ENCODE measurements at places on chromosomes 1 and 21. TPM values are rescaled to one million over a fixed set of nuclear protein-coding genes. Genes with fewer than 3 reads are reported as not detected.

Gene KRTAP7-1
- not detected for total RNA-seq

Gene OR2L13
- total RNA-seq = not detected

Gene SIPA1L2
- total RNA-seq = 5.2 TPM

Gene LCE2B
- not detected for total RNA-seq

Gene AMY1B
- not detected for total RNA-seq

Gene KCNA3
- total RNA-seq = 0.68 TPM

Gene VANGL1
- total RNA-seq = 13.5 TPM

Gene SEC16B
- 0.70 TPM for total RNA-seq

DNA sequence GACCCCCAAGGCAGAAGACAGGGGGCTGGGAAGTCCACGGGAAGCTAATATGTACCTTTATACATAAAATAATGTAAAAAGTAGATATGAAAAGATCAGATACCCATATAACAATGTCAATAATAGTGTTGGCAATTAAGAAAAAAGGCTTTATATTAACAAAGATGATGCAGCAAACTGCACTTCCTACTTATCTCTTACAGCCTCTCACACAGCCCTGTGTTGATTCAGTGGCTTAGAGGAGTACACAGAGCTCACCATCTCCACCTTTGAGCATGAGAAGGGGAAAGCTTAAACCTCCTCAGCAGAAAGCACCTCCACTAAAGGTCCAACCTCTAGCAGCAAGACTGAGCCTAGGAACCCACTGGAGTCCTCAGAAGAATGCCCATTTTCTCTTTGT lies 7.2 kb upstream of the VSIG8 start:
- H3K27me3 ChIP-seq = no peaks in the 10 kb centered on the region
- DNase-seq = no peak
- H3K36me3 ChIP-seq = peaks cover 2% of the 10 kb centered on the region
- H3K27ac ChIP-seq = no peak overlapping the region
- no peaks in the 10 kb centered on the region for H3K4me1 ChIP-seq
- H3K4me3 ChIP-seq = no peak overlapping the region

DNA sequence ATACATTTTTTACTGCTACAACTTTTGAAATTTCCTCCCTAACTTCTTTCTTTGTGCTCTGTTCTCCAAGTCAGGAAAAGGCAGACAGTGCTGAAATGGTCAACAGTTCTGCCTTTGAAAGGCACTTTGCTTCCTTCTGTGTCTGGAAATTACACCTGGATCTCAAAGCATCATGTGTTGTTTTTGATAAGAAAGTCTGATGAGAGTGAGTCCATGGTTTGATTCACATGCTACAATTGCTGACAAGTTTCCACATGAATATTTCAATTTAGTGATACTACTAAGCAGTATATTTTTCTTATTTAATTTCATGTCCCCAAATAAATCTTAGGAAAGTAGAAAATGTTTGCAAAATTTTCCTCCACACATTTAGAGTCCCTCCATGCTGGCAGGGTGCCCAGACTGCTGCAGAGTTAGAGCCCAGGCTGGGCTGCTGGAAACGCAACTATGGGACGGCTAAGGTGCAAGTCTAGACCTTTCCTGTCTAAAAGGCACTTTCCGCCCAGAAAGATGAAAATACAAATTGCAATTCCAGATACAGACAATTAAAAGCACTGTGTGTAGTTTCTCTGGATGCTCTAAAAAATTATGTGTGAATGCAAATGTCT lies 96.6 kb upstream of the RUNX1 start:
- H3K36me3 ChIP-seq = peaks cover 7% of the 10 kb centered on the region
- H3K27ac ChIP-seq = no peak overlapping the region
- H3K4me1 ChIP-seq = no peaks in the 10 kb centered on the region
- no peak for DNase-seq

GRCh38 chr21:38307771-38308531 lies 51.2 kb downstream of the KCNJ15 start:
- DNase-seq = no peak
- H3K27ac ChIP-seq = no peak overlapping the region
- H3K27me3 ChIP-seq = no peaks in the 10 kb centered on the region

GRCh38 chr1:6897138-6897537 lies 111.9 kb downstream of the CAMTA1 start:
- no peak for DNase-seq
- H3K27ac ChIP-seq = no peak overlapping the region
- H3K4me1 ChIP-seq = no peaks in the 10 kb centered on the region
- no peaks in the 10 kb centered on the region for H3K36me3 ChIP-seq
- H3K27me3 ChIP-seq = no peaks in the 10 kb centered on the region

- no peaks in the 10 kb centered on the region for H3K27me3 ChIP-seq
- H3K4me3 ChIP-seq = no peak overlapping the region
- H3K36me3 ChIP-seq = no peaks in the 10 kb centered on the region
- no peak for DNase-seq
- H3K4me1 ChIP-seq = no peaks in the 10 kb centered on the region
- H3K27ac ChIP-seq = no peak overlapping the region
Observed at GRCh38 chr1:20698195-20698910, 19.5 kb downstream of the KIF17 start.

DNA sequence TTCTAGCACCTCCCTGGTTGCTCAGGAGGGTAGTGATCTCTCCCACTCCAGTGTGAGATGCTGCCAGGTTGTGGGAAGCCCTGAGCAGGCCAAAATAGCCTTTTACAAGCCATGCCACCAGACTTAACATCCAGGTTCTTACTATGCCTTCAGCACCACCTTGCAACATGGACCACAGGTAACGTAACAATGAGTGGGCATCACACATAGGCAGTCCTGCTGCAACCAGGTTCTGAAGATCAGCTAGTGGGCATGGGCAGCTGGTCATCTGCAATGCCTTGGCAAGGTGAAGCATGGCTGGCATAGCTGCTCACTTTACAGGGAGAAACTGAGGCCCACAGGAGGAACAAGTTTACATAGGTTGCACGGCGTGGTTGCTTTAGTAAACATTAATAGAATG lies 40.7 kb downstream of the DHCR24 start:
- H3K36me3 ChIP-seq = peaks cover 27% of the 10 kb centered on the region
- DNase-seq = peak; percentile 21
- H3K4me1 ChIP-seq = no peaks in the 10 kb centered on the region
- no peaks in the 10 kb centered on the region for H3K27me3 ChIP-seq
- no peak overlapping the region for H3K27ac ChIP-seq

GRCh38 chr1:89762386-89762778 lies 58.5 kb upstream of the LRRC8D start:
- no peak for DNase-seq
- no peaks in the 10 kb centered on the region for H3K4me1 ChIP-seq
- no peaks in the 10 kb centered on the region for H3K36me3 ChIP-seq

DNA sequence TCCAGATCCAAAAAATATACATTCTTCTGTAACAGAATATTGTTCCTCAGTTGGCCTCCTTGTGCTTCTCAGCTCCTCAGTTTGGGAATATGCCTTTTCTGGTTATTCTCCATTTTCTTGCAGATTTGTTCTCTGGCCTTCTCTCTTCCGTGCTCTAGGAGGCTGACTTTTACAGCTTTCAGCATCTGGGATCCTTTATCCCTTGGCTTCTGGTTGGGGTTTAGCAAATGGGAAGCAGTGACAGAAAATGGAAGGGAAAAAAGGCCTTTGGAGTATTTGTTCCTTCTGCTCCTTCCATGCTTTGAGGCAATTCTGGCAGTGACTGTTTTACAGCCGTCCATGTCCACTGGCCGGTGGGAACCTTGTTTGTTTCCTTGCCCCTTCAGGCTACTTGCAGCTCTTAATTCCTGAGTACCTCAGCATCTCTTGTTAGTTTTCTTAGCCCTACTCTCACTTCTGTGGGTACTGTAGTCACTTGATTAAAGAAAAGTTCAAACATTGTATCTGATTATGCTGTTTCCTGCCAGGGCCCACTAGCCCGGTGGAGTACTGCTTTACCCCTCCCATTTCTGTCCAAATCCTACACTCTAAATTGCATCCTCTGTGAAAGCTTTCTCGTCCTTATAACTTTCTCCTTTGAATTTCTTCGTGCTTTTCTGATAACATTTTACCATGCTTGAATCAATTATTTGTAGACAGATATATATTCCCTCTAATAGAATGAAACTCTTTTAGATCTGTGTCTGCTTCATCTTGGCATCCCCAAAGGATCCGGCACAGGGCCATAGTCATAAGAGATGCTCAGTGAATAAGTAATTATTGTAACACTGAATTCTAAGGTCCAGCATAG lies 118.2 kb downstream of the OSBPL9 start:
- H3K27me3 ChIP-seq = no peaks in the 10 kb centered on the region
- H3K27ac ChIP-seq = no peak overlapping the region
- H3K36me3 ChIP-seq = no peaks in the 10 kb centered on the region
- DNase-seq = no peak

GRCh38 chr1:246428542-246429308 lies 78.4 kb downstream of the SMYD3 start:
- H3K4me3 ChIP-seq = no peak overlapping the region
- DNase-seq = peak; percentile 43
- peak overlapping the region; percentile 6 for H3K27ac ChIP-seq
- H3K36me3 ChIP-seq = no peaks in the 10 kb centered on the region
- H3K27me3 ChIP-seq = no peaks in the 10 kb centered on the region

GRCh38 chr1:229643996-229644745 lies 18.1 kb downstream of the URB2 start:
- DNase-seq = no peak
- H3K4me3 ChIP-seq = no peak overlapping the region
- H3K36me3 ChIP-seq = peaks cover 29% of the 10 kb centered on the region
- H3K4me1 ChIP-seq = no peaks in the 10 kb centered on the region
- no peak overlapping the region for H3K27ac ChIP-seq
- no peaks in the 10 kb centered on the region for H3K27me3 ChIP-seq

- no peaks in the 10 kb centered on the region for H3K36me3 ChIP-seq
- H3K4me1 ChIP-seq = no peaks in the 10 kb centered on the region
- no peak for DNase-seq
- no peak overlapping the region for H3K27ac ChIP-seq
Observed at GRCh38 chr1:240149484-240150094, 57.9 kb downstream of the FMN2 start.

GRCh38 chr1:209265301-209265700 lies 318.2 kb upstream of the CAMK1G start:
- H3K27ac ChIP-seq = no peak overlapping the region
- no peaks in the 10 kb centered on the region for H3K27me3 ChIP-seq
- H3K36me3 ChIP-seq = no peaks in the 10 kb centered on the region
- no peak overlapping the region for H3K4me3 ChIP-seq
- no peak for DNase-seq

DNA sequence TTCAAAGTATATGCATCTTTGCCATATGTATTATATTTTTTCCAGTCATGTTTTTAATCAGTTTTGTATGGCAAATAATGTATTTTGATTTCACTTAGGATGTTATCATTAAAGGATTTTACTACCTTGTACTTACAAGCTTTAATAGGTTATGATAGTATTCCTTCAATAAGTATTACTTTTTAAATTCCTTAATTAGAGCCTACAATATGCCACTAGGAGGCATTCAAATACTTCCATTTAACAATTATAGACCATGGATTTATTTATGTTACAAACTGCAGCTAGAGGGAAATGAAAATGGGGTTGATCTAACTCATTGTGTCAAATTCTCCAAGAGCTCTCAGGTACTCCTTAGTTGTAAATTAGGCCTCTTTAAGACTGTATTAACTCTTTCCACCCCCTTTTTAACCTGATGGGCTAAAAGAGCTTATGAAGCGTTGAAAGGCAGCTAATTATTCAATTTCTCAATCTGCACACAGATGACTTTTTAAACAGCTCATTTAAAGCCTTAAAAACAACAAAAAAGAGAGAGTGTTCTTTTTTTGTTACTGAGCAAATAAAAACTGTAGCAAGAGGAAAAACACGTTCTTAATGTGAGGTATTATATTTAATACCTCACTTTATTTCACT lies 156.2 kb downstream of the DENND1B start:
- no peak for DNase-seq
- no peak overlapping the region for H3K27ac ChIP-seq
- no peaks in the 10 kb centered on the region for H3K36me3 ChIP-seq
- H3K4me1 ChIP-seq = no peaks in the 10 kb centered on the region
- no peak overlapping the region for H3K4me3 ChIP-seq

DNA sequence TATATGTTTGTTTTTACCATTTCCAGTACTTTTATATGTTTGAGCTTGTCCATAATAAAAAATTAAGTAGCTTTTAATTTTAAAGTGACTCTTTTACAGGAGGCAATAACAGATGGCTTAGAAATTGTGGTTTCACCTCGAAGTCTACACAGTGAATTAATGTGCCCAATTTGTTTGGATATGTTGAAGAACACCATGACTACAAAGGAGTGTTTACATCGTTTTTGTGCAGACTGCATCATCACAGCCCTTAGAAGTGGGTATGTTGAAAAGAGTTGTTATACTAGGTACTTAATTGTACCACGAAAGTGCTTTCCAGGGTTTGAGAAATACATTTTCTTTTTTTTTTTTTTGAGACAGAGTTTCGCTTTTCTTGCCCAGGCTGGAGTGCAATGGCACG lies 46.1 kb downstream of the RNF2 start:
- H3K27ac ChIP-seq = no peak overlapping the region
- no peaks in the 10 kb centered on the region for H3K27me3 ChIP-seq
- H3K4me3 ChIP-seq = no peak overlapping the region
- no peaks in the 10 kb centered on the region for H3K4me1 ChIP-seq

DNA sequence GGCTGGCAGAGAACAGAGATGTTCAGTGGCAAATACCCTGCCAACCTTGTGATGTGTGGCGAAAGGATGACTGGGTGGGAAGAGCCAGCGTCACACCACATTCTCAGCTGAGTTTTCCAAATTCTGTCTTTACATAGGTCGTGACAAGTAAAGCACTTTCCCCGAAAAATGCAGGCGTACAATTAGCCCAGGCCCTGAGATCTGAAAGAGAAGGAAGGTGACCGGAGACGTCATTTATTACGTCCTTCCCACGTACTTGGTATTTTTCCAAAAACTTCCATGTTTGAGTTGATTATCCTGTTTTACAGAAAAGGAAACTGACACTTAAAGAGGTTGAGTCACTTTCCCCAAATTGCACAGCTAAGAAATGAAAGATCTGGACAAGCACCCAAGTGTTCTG lies 413.3 kb downstream of the PRDM2 start:
- H3K4me3 ChIP-seq = no peak overlapping the region
- H3K4me1 ChIP-seq = no peaks in the 10 kb centered on the region
- H3K27me3 ChIP-seq = no peaks in the 10 kb centered on the region

- no peak overlapping the region for H3K27ac ChIP-seq
- no peak for DNase-seq
- H3K27me3 ChIP-seq = no peaks in the 10 kb centered on the region
- H3K4me1 ChIP-seq = no peaks in the 10 kb centered on the region
- H3K4me3 ChIP-seq = no peak overlapping the region
Observed at GRCh38 chr21:28256420-28256831, 736.3 kb downstream of the LTN1 start.

- peaks cover 10% of the 10 kb centered on the region for H3K36me3 ChIP-seq
- no peaks in the 10 kb centered on the region for H3K4me1 ChIP-seq
- no peaks in the 10 kb centered on the region for H3K27me3 ChIP-seq
Observed at GRCh38 chr1:27973771-27974416, 14.1 kb downstream of the XKR8 start.

GRCh38 chr1:154753426-154753825 lies 116.7 kb downstream of the KCNN3 start:
- H3K27ac ChIP-seq = no peak overlapping the region
- H3K36me3 ChIP-seq = no peaks in the 10 kb centered on the region
- no peaks in the 10 kb centered on the region for H3K27me3 ChIP-seq
- no peaks in the 10 kb centered on the region for H3K4me1 ChIP-seq

Measured in H9 (cell line).